ENCODE measurements at places on chromosomes 7 and 10.

DNA sequence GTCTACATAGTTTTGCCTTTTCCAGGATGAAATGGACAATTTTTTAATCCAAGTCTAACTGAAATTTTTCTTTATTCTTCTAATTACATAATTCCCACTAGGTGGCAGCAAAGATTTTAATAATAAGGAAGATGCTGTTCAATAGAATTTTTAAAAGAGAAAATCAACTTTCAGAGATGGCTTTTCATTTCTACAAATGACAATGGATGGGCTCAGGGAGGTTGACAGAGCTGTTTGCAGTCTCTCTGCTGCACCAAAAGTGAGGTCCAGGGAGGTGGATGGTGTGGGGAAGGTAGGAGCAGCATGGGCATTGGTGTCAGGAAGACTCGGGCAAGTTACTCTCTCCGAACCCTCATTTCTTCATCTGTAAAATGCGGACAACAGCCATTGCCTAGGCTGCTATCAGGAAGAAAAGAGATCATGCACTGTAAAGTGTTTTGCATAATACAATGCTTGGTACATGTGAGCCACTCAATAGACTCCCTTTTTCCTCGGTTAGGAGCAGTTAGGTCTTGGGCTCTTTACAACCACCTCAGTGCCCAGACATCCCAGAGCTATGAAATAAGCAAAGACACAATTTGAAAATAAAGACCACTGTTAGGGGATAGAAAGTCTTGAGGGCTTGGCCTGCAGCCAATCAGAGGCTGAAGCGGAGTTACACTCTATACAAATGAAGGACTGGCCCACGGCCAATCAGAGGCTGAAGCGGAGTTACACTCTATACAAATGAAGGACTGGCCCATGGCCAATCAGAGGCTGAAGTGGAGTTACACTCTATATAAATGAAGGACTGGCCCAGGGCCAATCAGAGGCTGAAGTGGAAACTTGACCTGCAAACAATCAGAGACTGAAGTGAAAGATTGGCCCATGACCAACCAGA is 107.1 kb downstream of the ABLIM1 start:
- peak; percentile 29 for DNase-seq

DNA sequence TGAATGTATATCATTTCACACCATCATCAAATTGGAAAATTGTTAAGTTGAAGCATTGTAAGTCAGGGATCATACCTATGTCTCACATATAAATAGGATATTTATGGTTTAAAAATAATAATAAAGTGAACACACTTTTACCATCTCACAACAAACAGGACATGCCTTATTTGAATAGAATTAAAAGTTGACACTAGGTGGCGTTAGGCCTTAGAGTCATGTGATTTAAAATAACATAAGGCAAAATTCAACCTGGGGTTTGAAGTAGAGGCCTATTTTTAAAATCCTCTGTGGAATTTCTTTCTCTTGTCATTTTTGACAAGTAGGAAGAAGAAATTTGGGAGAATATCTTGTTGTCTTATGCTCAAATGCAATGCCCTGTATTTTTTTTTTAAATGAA is 184.7 kb upstream of the PCDH15 start:
- no peak for DNase-seq

- no peak for DNase-seq
Measured at GRCh38 chr7:135650831-135651573, 11.3 kb upstream of the STMP1 start.

GRCh38 chr7:1510780-1511154 is 6.6 kb upstream of the INTS1 start:
- no peak for DNase-seq

GRCh38 chr7:142174441-142174840 is 62.9 kb downstream of the MGAM2 start:
- DNase-seq, result no peak
